ENCODE measurements at places on chromosomes 4 and X. TPM values are rescaled to one million over a fixed set of nuclear protein-coding genes. Genes with fewer than 3 reads are reported as not detected.
A peak's percentile ranks its signal among the peaks of the same experiment; 100 is the strongest.

DNA sequence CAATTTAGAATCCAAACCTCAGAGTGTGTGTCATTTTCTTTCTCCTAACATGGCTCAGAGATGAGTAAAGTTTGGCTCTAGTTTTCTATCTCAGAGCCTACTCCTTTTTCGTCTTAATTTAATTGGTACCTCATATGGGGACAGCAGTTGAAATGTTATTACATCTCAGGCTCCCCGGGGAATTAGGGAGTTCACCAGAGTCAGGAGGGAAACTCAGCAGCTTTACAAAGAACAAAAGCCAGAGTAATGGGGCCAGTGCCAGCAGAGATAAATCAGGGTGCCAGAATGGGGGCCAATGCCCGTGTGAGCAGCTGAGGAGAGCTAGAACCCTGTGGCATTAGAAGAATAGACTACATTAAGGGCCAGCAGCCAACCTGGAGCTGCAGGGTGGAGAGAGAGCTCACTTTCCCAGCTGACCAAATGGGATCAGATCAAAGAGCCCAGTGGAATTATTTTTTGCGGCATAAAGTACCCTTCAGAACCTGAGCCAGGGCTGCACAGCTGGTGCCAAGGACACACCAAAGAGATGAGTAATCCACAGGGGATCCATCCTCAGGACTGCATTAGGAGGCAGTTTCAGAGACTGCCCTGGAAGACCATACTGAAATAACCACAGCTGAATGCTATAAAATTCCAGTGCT is 207.1 kb upstream of the DKK2 start:
- peak; percentile 94 for DNase-seq

GRCh38 chr4:89803915-89804314 is 33.0 kb downstream of the SNCA start:
- no peak for DNase-seq

DNA sequence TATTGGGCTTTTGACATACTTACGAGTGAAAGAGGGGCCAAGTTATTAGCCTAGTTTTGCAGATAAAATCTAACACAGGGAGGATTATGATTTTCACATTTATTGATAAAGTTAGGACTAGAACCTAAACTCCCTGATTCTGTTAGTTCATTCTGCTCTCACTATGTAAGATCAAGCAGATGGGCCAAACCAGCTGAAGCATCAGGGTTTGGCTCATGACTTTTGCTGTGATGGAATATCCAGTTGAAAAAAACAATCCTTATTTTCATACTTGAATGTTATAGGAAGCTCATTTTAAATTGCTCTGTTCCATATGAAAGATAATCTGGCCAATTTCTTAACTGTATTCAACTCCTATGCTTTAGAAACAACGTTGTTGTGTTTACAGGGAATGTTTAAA is 21.2 kb downstream of the SPRY1 start:
- no peak for DNase-seq

DNA sequence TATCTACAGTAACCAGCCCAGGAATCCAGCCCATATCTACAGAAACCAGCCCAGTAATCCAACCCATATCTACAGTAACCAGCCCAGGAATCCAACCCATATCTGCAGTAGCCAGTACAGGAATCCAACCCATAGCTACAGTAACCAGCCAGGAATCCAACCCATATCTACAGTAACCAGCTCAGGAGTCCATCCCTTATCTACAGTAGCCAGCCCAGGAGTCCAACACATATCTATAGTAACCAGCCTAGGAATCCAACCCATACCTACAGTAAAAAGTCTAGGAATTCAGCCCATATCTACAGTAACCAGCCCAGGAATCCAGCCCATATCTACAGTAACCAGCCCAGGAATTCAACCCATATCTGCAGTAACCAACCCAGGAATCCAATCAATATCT is 445.0 kb upstream of the BOD1L1 start:
- DNase-seq = no peak

GRCh38 chr4:16206848-16207247 is 19.4 kb downstream of the TAPT1 start:
- no peak for DNase-seq

DNA sequence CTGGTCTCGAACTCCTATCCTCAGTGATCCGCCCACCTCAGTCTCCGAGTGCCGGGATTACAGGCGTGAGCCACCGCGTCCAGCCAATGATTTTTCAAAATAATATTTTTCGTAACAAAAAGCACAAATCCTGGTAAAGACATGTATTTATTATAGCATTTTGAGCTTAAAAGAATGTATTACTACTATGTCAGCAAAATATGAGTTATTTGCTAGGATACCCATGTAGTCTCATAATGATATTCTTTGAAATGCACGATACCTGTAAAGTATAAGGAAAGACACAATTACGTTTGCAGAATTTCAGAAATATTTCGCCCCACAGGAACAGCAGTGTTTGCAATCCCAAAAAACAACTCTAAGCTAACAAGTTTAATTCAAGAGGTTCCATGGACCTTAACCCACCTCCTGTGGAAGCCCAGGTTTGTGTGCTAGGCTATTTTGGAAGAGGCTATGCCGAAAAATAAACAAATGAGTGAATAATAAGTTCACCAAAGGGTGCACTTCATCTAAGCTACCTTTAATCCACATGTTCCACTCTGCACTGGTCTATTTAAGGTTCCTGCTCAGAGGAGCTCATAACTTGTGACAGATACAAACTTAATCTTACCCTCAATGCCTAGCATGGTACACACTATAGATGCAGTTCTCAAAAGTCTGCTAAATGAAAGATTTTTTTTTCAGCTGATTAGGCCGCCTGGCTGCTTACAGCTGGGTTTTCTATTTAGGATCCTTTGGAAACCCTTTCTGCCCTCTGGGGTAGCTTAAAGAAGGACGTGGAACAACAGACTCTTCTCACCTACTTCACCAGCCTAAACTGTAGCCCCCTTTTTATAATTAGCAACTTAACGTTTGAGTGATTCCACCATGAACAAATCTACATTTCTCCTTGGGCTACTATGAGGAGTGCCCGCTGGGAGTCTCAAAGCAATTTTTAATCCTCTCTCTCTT is 5.0 kb downstream of the FRYL start:
- no peak for DNase-seq

GRCh38 chr4:56791316-56791715 is 30.2 kb downstream of the SPINK2 start:
- no peak for DNase-seq

DNA sequence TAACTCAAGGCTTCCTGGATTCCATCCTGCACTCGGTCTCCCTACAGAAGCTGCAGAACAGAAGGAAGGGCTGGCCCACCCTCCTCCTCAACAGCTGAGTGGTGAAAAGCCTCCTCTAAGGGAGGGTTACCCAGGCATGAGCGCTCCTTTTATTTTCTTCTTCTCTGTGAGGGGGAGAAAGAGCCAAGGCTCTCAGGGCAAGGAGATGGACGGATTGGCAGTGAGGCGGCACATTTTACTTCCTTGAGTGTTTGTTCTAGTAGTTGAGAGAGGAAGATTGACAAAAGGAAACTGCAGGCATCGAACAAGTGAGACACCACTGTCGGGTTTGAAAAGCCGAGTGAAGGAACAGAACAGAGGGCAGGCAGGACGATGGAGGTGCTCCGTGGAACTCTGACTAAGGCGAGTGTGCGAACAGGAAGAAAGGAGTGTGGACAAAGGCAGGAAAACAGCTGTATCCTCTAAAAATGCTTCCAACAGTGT is 38.4 kb upstream of the STS start:
- no peak for DNase-seq

DNA sequence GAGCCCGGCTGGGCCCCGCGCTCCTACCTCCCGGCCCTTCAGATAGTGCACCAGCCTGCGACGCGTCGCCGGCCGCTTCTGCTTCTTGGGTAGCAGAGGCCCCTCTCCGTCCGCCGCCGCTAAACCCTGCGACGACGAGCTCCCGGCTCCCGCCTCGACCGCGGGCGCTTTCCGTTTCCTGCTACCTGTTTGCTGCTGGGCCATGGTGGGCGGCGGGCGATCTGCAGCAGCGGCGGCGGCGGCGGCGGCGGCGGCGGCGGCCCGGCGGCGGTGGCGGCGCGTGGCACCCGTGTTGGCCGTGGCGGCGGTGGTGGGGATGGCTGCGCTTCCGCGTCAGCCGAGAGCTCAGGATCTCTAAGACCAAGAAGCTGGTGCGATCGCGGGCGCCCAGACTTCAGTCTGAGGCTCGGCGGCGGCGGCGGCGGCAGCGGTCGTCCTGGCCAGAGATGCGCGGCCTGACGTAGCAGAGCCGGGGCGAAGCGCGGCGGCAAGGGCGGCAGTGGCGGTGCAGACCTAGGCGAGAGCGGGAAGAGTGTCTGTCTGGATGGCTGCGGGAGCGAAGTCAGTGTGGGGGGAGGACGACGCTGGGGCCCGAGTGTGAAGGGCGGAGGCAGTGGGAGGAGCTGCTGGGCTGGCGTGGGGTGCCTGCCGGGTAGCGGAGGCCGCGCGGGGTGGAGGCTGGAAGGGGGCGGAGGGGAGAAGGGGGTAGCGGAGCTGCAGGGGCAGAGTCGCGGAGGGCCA is at the start of gene DCAF12L2:
Gene DCAF12L2, minus strand, starts transcription at position 569 of the 741 bp plus-strand sequence. Its CDS starts 365 bp downstream, at position 204.
- peak; percentile 57 for DNase-seq

Gene IGSF1
- total RNA-seq = 0.71 TPM

Gene PLK4
- total RNA-seq = 0.16 TPM

Gene REPS2
- 10.9 TPM for total RNA-seq

Gene HELT
- not detected for total RNA-seq

Gene FRAS1
- 9.4 TPM for total RNA-seq

All from sigmoid colon (tissue), 7 donors.